ENCODE measurements at places on chromosomes 12 and 14.

- no peak for DNase-seq
These were observed 1.2 kb downstream of the FBRSL1 start for GRCh38 chr12:132491138-132491663.

GRCh38 chr14:70642303-70643235 is 853 bp downstream of the TTC9 start:
- no peak for DNase-seq

DNA sequence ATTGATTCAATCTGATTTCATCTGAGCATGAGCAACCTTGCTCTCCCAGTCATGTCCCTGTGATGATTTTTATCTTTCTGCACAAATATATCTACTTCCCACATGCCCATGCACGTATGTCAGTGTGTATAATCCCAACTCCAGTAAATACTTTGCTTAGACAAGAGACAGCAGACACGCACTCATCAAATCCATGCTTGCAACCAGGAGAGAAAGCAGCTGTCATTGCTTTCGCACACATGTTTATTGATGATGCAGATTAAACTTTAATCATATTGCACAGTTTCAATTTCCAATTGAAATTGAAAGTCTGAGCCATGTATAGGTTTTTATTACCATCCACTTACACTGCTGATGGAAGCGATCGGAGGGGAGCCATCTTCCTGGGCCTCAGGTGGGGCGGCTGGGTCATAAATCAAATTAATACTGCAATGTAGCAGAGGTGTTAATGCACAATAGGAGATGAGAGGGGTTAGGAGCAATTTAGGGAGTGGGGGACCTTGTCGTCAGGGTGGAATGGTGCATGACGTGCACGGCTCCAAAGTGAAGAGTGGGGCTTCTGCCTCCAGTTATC is 68.6 kb upstream of the SRRM4 start:
- no peak for DNase-seq

DNA sequence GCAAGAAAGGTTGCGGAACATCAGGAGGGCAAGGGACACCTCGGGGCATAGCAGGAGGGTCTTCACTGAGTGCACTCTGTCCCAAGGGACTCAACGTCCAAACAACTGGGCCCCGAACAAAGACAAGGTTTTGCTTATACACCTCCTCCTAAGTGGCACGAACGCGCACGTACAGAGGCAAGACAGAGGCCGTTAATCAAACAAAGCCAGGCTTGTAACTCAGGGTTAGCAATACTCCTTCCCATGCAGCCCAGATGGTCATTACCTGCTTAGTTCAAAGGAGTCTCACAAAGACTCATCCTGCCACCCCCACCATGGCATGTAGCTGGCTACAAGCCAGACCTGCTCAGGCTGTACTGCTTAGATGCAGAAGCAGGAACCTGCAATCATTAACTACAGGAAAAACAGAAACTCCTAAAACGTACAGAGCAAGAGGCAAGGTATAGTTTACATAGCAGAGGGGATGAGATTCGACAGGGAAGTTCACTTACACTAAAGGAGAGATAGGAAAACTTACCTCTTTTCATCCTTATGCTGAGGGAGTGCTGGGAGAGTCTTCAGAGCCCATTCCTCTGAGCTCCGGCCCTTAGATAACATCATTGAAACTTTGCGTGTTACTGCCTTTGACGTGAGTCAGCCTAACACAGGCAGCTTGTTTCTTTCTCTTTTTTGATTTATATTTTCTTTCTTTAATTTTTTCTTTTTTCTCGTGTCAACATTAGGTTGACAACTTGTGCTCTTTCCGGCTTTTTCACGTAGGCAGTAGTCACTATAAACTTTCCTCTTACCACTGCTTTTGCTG is 1319.1 kb downstream of the TMEM121 start:
- DNase-seq = no peak

- DNase-seq = no peak
These were observed 92.7 kb downstream of the MED13L start for GRCh38 chr12:116184763-116185162.

DNA sequence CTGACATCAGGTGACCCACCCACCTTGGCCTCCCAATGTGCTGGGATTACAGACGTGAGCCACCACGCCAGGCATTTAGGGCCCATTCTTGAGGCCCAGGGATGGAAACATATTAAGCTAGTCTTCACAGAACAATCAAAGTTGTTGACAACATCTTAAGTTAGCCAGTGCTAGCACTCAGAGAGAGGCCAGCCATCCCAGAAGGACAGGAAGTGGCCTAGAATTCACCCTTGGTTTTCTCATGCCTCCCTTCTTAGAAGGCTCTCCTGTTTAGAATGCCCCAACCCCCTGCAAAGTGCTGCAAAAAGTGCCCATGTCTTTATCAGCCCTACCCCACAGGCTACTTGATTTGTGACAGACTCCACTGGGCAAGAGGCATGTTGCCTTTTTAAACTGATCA is 12.1 kb upstream of the OR6J1 start:
- no peak for DNase-seq

- no peak for DNase-seq
These were observed 156.3 kb upstream of the PDE3A start for GRCh38 chr12:20211981-20212421.

DNA sequence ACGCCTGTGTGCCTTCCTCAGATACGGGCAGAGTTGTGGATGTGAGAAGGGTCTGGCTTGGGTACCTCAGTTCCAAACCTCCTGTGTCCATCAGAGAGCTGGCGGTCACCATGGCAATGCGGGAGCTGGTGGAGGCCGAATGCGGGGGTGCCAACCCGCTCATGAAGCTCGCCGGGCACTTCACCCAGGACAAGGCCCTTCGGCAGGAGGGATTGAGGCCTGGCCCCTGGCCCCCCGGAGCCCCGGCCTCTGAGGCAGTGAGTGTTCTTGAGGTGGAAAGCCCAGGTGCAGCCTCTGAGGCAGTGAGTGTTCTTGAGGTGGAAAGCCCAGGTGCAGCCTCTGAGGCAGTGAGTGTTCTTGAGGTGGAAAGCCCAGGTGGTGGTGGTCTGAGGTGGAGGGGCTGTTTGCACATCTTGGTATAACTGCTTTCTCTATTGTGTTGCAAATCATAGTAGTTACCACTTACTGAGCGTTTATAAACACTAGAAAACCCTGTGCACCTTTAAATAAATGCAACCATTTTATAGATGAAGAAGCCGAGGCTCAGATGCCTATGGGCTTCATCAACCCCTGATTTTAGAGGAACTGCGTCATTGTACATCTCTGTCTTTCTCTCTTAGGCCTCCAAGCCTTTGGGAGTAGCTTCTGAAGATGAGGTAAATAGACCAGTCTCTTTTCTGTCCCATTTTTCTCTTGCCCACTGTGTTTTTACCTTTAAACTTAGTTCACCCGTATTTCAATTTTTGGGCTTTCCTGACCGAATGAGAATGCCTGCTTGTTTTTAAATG is 976 bp downstream of the PEX5 start:
- peak; percentile 61 for DNase-seq

DNA sequence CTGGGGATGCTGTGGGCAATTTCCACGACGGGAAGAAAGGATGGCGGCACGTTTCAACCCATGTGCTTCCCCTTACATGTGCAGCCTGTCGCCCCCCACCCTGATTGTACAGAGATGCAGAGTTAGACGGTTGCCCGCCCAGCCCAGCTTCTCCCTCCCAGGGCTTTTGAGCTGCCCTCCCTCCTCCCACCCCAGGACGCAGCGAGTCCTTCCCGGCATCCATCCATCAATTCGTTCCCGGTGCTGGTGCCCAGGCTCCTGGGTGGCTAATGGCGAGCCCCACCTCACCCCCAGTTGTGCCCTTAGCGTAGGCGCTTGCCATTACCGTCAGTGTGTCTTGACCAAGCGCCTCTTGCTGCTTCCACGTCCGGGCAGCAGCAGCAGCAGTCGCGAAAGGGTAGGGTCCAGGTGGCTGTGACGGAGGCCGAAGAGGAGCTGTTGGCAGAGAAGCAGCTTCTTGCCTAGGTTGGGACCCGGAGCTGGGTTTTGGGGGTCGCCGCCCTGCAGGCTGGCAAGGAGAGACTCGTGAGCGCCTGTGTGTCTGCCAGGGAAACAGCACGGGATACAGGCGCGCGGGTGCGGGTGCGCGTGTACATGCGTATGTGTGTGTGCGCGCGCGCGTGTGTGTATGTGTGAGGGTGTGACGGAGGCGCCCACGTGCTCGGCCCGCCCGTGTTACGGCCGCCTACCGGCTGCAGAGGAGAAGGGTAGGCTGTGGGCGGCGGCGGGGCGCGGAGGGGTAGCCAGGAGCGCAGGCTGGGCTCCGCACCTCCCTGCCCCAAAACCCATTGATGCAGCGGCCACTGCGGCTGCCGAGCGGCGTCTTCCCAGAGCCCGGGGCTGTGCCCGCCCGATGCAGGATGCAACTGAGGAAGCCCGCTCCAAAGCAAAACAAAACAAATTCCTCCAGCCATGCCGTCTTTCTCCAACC is at the start of gene SLC6A15:
Gene SLC6A15, minus strand, starts transcription at position 602 of the 931 bp plus-strand sequence. CDS start 20,679 bp downstream, outside the sequence.
- DNase-seq = peak; percentile 89
